ENCODE measurements at places on chromosomes 11 and 22.

GRCh38 chr11:63920126-63920938 is 3.4 kb upstream of the RCOR2 start:
- no peak for DNase-seq

- no peak for DNase-seq
These were observed 5.4 kb downstream of the MMP1 start for GRCh38 chr11:102792604-102793003.

DNA sequence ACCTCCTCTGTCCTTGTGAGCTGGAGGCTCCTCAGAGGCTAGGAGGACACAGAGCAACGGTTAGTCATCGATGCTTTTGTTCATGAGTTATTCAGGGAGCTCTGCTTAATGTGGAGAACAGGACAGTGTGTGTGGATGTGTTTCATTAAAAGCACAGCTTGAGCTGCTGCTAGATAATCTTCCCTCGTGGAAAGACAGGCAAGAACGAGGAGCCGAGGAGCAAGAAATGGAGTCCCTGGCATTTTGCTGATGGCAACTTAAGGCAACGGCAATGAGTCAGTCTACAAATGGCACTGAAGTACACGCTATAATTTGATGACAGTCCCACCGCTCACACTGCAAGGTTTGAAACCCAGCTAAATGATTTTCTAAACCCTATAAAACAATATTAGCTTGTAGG is 106.2 kb downstream of the IGLL1 start:
- no peak for DNase-seq

DNA sequence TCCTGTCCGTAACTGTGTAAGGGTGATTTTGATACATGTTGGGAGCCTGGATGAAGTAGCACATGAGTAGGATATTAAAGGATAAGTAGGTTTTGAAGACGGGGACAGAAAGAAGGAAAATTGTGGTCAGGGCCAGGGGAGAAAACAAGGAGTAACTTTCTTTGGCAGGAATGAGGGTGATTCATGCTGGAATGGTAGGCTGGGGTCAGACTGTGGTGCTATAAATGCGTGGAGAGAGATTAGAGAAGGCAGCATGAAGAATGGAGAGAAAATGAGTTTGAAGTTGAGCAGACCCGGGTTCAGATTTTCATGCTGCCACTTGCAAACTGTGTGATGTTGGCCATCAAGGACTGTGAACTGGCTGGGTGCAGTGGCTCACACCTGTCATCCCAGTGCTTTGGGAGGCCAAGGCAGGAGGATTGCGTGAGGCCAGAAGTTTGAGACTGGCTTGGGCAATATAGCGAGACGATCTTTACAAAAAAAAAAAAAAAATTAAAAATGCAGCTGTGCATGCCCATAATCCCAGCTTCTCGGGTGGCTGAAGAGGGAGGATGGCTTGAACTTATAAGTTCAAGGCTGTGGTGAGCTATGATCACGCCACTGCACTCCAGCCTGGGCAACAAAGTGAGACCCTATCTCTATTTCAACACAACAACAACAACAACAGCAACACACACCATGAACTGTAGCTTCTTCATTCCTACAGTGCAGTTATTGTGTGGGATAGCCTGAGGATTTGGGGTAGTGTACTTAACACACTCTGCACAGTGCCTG is 22.3 kb downstream of the ZBTB16 start:
- DNase-seq, result no peak

DNA sequence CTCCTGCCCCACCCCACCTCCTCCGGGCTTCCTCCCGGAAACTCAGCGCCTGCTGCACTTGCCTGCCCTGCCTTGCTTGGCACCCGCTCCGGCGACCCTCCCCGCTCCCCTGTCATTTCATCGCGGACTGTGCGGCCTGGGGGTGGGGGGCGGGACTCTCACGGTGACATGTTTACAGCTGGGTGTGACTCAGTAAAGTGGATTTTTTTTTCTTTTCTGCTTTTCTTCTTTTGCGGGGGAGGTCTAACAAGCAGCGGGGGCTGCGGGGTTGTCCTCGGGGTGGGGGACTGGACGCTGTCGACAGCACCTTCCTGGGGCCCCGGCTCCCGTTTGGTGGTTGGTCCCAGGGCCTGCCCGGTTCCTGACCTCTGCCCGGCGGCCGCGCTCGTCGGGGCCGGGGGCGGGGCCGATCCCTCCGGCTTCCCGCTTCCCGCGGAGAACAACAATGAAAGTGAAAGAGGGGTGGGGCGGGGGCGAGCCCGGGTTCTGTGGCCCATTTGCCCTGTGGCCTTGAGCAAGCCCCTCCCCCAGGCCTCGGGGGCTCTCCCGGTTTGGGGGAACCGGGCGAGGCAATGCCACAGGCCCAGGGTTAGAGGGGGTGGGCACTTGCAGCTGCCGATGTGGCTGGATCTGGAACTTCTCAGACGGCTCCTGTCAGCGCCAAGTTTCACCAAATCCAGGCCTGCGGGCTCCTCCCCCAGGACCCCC is 975 bp upstream of the MDK start:
- DNase-seq, result no peak

DNA sequence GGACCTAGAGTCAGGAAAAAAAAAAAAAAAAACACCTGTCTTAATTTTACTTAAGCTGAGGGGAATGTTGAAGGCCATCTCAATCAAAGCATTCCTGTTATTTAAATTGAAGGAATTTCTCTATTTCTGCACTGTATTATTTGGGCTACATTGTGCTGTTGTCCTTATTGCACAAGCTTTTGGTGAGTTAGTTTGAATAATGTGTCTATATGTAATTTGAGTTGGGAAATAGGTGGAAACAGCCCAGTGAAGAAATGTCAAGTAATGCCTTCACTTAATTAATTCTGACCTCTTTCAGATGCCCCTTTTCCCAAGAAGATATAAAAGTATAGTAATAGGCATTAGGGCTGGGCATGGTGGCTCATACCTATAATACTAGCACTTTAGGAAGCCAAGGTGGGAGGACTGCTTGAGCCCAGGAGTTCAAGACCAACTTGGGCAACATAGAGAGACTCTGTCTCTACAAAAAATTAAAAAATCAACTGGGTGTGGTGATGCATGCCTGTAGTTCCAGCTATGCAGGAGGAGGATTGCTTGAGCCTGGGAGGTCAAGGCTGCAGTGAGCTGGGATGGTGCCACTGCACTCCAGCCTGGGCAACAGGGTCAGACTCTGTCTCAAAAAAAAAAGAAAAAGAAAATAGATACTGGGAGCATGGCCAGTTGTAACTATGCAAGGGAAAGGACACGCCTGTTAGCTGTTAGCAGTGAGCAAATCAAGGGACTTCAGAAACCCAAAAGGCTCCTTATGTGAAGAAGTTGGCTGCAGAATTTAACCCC is 34.9 kb downstream of the OR10A6 start:
- no peak for DNase-seq

GRCh38 chr11:60838132-60838531 is 3.8 kb upstream of the CCDC86 start:
- no peak for DNase-seq

DNA sequence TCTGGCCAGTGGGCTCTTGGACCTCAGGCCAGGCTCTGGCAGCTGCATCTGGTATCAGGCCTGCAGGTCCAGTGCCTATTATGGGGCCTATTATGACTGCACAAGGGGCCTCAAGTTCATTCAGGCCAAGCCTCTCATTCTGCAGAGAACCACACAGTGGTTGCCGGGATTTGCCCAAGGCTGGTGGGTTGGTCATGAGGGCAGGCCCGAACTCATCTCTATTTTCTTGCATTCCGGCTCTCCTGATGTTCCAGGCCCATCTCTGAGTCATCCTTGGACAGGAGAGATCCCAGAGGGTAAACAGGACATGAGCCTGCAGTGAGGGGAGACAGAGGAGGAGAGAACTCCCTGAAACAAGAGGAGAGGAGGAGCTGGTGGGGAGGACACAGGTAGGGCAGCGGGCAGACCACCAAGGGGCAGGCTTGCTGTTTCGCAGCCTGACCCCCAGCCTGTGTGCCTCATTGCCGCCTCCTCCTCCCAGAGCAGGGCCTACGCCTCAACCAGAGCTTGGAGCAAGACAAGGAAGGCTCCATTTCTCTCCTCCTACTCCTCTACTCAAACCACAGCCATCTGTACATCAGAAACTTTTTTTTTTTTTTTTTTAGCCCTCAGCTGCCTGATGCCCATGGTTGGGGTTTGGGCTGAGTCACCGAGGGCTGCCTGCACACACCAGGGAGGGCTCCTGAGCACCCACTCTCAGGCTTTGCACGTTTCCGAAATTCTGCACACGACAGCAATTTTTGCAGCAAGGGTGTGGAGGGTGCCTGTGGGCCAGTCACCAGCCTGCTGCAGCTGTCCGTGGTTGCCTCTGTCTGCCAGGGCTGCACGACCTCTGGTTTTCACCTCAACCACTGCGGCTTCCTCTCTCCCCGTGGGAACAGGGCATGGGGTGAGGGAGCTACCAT is 12.7 kb upstream of the TREH start:
- no peak for DNase-seq

DNA sequence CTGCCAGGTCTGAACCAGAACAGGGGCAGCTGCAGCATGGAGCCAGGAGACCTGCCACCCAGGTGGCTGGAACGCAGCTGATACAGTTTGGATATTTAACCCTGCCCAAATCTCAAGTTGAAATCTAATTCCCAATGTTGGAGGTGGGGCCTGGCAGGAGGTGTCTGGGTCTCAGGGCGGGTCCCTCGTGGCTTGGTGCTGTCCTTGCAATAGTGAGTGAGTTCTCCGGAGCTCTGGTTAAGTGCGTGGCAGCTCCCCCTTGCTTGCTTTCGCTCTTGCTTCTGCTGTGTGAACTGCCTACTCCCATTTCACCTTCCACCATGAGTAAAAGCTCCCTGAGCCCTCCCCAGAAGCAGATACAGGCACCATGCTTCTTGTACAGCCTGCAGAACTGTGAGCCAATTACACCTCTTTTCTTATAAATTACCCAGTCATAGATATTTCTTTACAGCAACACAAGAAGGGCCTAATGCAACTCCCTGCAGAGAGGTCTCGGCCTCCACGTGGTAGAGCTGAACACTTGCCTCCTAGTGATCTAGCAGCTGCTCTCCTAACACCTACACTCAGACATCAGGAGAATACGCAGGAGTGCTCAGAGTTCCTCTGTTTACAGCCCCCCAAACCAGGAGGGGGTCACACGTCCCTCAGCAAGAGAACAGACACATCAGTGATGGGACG is 203.7 kb downstream of the CTTN start:
- no peak for DNase-seq

GRCh38 chr22:47627556-47628253 is 865.3 kb downstream of the TBC1D22A start:
- peak; percentile 81 for DNase-seq

- no peak for DNase-seq
These were observed 47.9 kb downstream of the STIM1 start for GRCh38 chr11:3903207-3903896.

DNA sequence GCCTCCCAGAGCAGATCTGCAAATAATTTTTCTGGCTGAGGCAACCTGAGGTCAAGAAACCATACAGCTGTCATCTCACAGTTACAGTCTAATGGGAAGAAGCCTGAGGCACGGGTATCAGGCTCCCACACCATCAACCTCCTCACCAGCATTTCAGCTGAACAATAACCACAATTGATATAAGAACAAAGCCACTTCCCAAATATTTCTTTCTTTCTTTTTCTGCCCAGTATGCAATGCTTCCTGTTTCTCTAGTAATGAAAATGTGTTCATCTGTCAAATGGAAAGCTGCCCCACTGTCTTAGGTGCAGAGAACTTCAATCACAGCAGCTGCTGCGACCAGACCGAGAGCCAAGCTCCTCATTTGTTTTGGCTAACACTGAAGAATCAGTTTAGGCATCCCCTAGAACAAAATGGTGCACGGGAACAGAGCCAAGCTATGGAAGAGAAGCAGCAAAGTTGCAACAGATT is 108.4 kb downstream of the BLID start:
- DNase-seq, result peak; percentile 29

GRCh38 chr22:20569059-20570058 is 61.9 kb downstream of the MED15 start:
- no peak for DNase-seq

GRCh38 chr11:44014968-44015623 is 32.7 kb upstream of the ACCSL start:
- no peak for DNase-seq

DNA sequence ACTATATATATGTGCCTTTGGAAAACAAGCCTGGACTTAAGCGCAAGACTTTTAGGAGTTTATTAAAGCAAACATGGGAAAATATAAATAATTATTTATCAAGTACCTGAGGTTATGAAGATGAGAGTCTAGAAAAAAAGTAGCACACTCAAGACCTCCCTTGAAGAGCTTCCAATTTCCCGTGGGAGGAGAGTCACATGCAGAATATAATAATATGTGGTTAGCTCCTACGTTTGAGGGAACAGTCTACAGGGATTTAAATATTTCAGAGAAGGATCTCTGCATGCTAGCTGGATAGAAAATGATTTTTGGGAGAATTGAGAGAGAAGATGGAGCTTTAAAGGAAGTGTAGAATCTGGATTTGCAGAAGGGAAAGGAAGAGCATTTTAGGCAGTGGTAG is 183.8 kb downstream of the SWAP70 start:
- DNase-seq, result no peak

- DNase-seq, result no peak
These were observed 2.7 kb downstream of the RPS6KA4 start for GRCh38 chr11:64361659-64362058.

- DNase-seq, result no peak
These were observed 2.0 kb upstream of the SAA1 start for GRCh38 chr11:18264035-18264434.

- no peak for DNase-seq
These were observed 2.8 kb downstream of the ALKBH8 start for GRCh38 chr11:107562647-107563208.

- DNase-seq, result no peak
These were observed 54.7 kb downstream of the MICAL3 start for GRCh38 chr22:17969701-17970113.

DNA sequence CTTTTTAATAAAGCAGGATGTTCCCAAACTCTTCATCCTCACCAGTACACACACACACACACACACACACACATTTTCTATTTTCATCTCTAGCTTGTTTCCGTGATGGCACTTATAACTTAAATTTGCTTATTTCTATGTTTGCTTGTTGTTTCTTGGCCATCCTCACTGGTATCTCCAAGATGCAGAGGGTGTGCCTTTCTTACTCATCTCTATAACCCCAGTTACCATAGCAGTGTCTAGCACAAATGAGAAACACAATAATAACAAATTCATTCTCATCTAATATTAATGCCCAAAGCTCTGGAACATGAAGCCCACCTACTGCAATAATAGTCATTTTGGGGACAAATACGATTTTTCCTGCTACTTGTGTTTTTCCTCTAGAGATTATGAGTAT is 156.3 kb downstream of the GRM5 start:
- no peak for DNase-seq

DNA sequence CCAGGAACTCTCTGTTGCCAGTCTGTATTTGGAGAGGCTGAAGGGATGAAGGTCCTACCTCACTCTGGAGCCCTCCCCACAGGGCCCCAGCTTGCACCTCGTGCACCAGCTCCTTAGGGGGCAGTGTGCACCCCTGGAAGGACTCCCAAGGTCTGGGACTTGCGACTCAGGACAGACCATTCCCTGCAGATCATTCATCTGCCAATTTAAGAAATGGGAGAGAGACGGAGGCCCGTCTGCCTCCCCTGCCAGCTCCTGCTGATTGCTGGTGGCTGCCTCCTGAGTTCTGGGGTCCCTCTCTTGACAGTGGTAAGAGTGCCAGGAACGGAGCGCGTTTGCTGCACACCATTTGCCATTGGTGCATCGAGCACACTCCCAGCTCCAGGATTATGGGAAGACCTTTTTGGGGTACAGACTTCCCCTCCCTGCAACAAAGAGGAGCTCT is 27.4 kb upstream of the MALAT1 start:
- no peak for DNase-seq

- no peak for DNase-seq
These were observed 26.8 kb downstream of the OR2AG2 start for GRCh38 chr11:6745018-6745417.

All from NCI-H446 (cell line).